ENCODE measurements at places on chromosomes 13 and 19.

GRCh38 chr13:101996954-101997353, 404.9 kb downstream of the FGF14 start:
- DNase-seq, result no peak

DNA sequence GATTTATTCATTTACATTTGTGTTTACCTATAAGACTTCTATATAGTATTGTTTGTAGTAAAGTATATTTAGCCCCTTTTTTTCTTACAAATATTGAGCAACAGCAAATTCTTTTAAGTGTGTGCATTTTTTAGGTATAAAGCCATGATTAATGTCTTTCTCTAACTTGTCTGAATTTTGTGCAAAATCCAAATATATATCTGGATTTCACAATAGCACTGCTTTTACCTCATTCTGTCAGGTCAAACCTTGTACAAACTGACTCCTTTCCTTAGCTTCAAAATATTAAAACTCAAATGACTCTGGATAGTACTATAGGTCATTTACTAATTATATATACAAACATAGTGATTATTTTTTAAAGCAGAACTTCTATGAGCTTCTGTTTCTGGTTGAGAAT, 563.0 kb upstream of the SPRY2 start:
- DNase-seq, result no peak

DNA sequence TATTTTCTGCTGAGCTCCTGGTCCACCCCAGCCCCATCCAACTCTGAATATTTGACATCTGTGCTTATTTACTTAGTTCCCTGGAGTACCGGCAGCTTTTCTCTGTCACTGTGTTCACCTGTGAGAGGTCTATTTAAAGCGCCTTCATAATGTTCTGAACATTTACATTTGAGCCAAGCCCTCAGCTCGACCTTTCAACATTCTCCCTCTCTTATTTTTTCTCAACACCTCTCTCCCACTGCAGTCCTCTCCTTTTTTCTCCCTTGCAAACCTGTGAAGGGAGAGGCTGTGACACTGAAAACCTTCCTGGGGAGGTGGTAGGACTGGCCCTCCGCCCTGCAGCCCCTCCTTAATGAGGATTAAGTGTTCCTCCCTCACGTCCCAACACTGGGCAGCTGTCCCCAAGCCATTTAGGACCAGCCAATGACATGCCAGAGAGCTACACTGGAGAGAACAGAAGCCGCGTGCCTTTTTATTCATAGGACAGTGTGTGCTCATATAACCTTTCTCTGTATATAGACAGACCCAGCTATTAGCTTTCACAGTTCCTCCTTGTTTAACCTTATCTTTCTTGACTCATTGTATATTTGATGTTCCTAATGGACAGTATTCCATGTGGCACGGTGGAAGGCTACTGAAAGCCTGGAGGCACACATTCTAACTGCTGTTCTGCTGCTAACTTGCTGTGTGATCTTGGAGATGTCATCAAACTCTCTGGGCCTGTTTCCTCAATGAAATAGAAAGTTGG, 134.8 kb downstream of the NUFIP1 start:
- peak; percentile 68 for DNase-seq

DNA sequence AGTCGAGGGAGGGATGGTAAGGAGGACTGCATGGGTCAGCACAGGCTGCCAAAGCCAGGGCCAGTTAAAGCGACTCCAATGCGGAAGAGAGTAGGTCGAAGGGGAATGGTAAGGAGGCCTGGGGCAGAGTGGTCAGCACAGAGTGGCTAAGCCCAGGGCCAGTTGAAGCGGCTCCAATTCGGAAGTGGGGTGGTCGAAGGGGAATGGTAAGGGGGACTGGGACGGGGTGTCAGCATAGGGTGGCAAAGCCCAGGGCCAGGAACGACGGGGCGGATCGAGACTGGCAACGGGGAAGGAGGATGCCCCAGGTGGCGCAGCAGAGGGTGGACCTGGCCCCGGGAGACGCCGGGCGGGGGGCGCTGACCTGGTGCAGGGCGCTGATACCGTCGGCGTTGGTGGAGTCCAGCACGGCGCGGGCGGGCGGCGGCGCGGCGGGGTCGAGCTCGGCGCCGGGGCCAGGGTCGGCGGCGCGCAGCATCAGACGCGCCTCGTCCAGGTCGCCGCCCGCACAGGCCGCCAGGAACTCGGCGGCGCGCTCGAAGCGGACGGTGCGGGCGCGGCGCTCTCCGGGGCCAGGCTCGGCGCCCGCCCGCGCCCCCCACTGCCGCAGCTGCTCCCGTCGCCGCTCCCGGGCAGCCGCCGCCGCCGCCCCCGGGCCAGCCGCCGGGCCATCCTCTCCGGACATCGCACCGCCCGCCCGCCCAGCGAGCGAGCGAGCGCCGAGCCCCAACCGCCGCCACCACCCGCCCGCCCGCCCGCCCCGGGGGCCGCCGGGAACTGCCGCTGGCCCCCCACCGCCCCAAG, at the start of gene PPP1R12C:
Gene PPP1R12C, minus strand, starts transcription at position 779 of the 804 bp plus-strand sequence. Its CDS starts 94 bp downstream, at position 685.
- DNase-seq, result no peak

- DNase-seq, result no peak
Measured at GRCh38 chr13:101382086-101382485, 34.2 kb downstream of the NALCN start.

GRCh38 chr19:2181633-2181997, 17.9 kb downstream of the DOT1L start:
- no peak for DNase-seq

DNA sequence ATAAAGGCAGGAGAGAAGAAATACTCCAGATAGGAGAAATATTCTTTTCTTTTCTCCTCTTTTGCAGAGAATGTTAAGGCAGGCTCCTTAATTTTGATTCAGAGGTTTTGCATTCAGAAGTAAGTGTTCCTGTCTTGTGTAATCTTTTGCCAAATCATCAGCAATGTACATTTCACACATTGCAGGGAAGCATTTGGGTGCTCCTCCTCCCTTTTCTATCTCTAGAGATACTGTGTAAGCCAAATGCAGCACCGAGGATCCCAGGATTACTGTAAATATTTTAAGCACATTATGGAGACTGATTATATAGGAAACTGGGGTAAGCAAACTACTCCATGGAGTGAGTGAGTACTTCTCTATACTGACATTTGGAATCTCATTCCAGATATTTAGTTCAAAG, 7.2 kb downstream of the ATP8A2 start:
- DNase-seq, result no peak

DNA sequence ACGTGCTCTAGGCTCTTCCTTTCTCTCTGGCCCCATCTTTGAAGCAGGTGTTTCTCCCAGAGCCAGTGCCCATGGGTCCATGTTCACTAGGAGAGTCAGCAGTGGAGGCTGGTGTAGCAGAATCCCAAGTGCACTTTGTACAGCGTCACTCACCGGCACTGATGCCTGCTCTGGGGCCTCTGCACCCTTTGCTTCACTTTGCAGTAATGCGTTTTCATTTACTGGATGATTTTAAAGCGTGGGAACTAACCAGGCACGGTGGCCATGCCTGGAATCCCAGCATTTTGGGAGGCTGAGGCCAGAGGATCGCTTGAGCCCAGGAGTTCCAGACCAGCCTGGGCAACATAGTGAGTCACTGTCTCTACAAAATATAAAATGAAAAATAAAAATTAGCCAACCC, 30.7 kb downstream of the SLC25A42 start:
- no peak for DNase-seq

DNA sequence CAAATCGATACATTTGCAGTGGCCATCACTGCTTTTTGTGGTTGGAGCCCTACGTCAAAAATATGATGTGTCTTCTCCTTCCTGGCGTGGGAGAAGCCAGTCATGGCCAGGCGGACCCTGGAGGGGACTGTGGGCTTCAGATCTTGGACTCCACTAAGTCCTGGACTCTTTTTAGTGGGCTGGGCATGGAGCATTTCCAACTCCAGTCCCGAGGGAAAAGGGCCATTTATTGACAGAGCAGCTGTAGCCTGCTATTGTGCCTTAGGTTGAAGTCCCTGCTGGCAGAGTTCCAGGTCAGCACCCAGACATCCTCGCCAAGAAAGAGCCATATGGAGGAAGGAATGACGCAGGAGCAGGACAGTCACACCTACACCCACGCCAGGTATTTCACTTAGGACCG, 179.2 kb upstream of the ZNF507 start:
- peak; percentile 14 for DNase-seq

GRCh38 chr13:73607489-73608156, 526.6 kb downstream of the KLF12 start:
- no peak for DNase-seq

DNA sequence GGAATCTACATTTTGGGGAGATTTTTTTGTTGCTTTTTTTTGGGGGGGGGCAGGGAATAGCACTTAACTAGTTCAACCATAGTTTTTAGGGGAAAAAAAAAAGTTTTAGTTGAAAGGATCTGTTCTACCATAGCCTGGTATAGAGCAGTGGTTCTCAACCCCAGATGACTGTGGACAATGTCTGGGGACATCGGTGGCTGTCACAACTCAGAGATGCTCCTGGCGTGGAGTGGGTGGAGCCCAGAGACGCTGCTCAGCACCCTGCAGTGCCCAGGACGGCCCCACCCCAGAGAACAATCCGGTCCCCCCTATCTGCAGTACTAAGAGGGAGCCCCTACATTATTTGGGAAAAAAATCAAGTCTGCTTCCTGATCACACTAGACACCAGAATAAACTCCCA, 8.3 kb downstream of the GNG7 start:
- no peak for DNase-seq

DNA sequence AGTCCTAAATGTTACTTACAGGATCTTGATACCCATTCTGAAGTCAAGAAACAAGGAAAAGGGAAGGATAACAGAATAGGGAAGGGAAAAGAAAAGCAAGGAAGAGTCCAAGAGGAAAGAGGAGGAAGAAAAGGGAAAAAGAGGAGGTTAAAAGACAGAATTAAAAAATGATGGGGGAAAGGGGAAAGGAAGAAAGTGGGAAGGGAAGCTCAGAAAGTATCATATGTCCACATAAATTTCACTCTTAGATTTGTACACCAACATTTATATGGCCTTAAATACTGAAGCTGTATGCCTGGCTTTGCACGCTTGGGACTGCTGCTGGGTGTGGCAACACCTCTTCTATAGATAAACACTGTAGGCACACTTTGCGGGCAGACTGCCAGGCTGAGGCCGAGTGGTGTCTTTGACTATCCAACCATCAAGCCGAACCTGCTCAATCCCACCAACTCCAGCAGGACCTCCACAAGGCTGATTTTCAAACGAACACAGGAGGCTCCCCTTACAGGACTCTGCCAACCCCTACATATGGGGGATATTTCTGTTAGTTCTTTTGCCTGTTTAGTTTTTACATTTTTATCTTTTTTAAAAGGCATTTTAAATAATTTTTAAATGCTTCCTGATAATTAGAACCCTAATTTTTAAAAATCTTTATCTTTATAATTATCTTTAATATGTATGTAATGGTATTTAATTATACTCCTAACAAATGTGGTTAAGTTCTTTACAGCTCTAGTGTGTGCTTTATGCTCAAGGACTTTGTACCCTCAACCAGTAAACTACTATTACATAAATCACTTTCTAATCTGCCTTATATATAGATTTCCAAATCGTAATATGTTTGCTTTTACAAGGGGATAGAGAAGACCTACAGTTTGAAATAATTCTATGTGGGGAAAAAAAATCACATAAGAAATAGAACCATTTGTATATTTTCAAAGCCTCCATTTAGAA, 154.2 kb downstream of the DIAPH3 start:
- peak; percentile 73 for DNase-seq

- DNase-seq, result no peak
Measured at GRCh38 chr19:2132731-2133490, 18.5 kb downstream of the AP3D1 start.

- DNase-seq, result no peak
Measured at GRCh38 chr19:16191216-16191908, 6.2 kb downstream of the FAM32A start.

DNA sequence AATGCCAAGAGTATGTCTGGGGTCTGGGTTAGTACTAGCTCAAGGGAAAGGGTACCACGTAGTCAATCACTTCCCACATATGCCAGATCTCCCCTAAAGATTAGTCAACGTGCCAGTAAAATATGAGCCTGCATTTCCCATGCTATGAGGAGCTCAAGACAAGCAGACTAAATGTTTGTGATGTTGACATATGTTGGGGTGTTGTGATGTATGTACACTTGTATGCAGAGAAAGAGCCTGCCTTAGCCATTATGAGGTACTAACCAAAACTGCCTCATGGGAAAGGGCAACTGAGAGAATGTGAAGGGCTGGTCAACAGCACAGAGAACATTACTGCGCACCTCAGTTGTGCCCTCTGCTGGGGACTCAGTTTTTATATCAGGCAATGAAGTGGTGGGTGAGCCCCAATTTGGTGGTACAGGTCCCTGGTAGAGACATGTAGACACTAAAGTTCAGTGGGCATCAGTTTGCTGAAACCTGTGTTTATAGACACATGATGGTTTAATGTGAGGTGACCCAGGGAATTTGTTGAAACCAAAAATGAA, 287.0 kb downstream of the DCT start:
- DNase-seq, result peak; percentile 66

DNA sequence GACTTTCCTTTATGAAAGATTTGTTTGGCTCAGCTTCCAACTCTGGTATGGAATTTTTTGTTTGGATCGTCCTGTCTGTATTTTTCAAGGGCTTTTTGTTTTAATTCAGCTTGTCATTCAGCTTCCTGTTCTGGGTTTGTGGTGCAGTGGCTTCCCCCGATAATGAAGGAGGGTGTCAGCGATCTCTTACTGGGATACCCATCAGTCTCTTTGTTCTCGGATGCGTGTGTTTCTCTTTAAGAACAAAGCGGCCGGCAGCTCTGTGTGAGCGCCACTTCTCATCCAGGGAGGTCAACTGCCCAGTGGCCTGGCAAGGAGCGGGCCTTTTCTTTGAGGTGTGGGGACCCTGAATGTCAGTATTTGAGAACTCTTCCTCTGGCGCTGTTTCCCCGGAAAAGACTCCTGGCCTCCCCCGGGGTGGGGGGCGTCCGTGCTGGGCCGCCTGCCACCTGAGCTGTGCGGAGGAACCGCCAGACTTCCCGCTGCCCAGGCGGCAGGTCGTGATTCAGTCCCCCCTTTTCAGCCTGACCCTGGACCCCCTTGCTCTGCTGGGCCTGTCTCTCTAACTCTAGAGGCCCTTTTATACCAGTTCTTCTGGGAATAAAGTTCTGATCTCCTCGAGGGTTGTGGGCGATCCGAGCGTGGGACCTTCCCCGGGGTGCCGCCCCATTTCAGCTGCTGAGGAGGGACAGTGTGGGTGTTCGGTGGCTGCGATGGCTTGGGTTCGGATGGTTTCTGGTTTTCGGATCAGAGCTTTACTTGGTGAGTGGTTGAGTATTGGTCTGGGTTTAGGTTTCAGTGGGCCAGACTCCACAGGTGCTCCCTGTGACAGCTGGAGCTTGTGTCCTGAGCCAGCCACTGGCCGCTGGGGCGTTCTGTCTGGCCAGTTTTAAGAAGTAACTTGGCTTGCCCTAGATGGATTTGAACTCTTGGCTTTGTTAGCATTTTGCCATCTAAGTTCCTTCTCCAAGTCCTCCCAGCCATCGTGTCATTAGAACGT, 3.4 kb downstream of the SF3A2 start:
- DNase-seq, result peak; percentile 44

Data from HT-29 (cell line).